ENCODE measurements at places on chromosomes 2 and 18.

GRCh38 chr2:142954493-142954892, 77.0 kb downstream of the KYNU start:
- no peak for DNase-seq

DNA sequence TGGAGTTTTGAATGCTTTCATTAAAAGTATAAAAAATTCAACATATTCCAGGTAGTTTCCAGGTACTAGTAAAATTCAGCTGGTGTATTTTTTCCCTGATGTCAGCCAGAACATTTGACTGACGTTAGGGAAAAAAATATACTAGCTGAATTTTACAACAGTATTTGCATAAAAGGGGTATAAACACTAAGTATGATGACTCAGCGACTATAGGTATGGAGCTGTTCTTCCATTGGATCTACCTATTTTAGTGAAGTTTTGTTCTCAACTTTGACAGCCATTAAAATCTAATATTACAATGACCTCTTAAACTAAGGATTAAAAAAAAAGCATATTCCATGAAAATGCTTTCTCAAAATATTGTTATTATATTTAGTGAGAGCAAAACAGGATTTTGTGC, 155.9 kb downstream of the FSHR start:
- DNase-seq: no peak

GRCh38 chr2:47373747-47374146, 29.2 kb upstream of the MSH2 start:
- DNase-seq: no peak

DNA sequence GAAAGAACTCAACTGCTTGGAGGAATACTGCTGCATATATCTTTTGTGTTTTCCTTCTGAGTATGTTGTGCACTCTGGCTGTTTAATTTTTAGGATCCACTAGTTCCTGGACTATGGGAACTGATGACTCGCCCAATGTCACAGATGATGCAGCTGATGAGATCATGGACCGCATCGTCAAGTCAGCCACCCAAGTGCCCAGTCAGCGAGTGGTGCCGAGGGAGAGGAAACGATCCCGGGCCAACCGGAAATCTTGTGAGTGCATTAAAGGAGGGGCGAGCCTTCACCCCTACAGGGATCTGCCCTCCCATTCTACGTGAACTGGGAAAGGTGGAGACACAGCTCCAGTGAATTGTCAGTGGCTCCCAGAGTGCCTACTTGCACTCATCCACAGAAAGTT, 59.6 kb downstream of the TPGS2 start:
- DNase-seq: no peak

GRCh38 chr2:31227110-31227509, 6.8 kb upstream of the EHD3 start:
- no peak for DNase-seq

- DNase-seq: no peak
These were observed 124.1 kb downstream of the ANKRD30BL start for GRCh38 chr2:132037527-132038178.

GRCh38 chr2:136133586-136133985, 15.6 kb upstream of the CXCR4 start:
- no peak for DNase-seq

GRCh38 chr2:36582538-36582937, 15.4 kb downstream of the FEZ2 start:
- DNase-seq: no peak

GRCh38 chr2:165406173-165406572, 63.3 kb upstream of the CSRNP3 start:
- DNase-seq: no peak

GRCh38 chr2:79901161-79901560, 388.3 kb downstream of the CTNNA2 start:
- no peak for DNase-seq

- DNase-seq: peak; percentile 16
These were observed 143.4 kb downstream of the UBE2E3 start for GRCh38 chr2:181123798-181124231.

- no peak for DNase-seq
These were observed 21.4 kb downstream of the HJURP start for GRCh38 chr2:233832869-233833311.

GRCh38 chr2:239949537-239949936, 75.6 kb downstream of the NDUFA10 start:
- no peak for DNase-seq

DNA sequence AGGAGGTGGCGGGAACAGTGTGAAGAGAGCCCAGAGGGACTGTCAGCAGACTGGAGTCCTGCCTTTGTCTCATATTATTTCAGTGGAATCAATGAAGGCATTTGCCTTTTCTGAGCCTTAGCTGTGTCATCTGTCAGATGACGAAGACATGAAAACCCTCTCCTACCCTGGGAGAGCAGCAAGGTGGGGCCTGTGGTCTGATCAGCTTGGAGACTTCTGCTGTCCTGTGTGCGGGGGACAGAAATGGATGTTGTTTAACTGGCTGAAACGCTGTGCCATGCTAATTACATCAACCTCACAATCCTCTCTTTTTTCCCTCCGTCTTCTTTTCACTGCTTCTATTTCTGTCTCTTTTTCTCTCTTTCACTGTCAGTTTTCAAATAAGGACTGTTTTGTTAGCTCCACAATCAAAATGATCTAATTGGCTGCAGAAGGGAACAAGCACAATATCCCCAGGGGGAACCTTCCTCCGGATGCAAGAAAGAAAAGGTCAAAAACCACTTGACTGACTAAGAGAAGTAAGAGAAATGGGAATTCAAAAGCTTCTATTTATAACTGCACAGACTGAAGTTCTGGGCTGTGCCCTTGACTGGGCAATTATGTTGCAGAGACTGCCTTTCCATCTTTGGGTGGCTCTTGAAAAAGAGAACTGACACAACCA, 340.1 kb downstream of the CLIP4 start:
- no peak for DNase-seq

DNA sequence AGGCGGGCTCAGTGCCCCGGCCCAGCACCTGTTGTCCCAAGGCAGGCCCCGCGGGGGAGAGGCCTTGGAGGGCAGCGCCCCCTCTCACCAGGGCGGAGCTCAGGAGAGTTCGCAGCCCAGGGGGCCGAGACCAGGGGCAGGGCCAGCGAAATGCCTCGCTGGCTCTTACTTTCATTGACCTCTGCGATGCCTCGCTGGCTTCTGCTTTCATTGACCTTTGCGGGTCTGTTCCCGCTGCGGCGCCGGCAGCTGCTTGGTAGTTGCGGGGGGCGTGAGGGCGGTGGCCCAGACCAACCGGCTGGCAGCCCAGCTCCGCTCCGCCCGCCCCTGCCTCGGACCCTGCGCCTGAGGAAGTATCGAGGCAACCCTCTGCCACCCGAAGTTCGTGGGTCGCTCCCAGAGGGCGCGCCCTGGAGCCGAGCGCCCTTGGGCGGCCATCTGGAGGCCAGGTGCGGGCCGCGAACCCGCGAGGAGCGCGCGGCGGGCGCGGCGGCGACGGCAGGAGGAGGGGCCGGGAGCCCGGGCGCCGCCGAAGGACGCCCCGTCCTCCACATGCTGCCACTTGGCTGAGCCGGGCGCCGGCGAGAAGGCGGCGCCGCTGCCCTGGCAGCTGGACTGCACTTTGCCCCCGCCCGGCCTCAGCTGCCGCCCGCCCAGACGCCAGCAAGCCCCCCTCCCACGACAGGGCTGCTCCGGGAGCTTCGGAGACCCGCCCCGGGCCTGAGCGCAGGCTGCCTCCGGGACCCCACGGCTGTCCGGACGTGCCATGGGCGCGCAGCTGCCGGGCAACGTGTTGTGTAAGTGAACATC, 118.0 kb upstream of the MSTN start:
- no peak for DNase-seq

GRCh38 chr2:189819297-189819704, 35.1 kb downstream of the PMS1 start:
- DNase-seq: no peak

- DNase-seq: no peak
These were observed 52.1 kb downstream of the NCK2 start for GRCh38 chr2:105796791-105797190.

DNA sequence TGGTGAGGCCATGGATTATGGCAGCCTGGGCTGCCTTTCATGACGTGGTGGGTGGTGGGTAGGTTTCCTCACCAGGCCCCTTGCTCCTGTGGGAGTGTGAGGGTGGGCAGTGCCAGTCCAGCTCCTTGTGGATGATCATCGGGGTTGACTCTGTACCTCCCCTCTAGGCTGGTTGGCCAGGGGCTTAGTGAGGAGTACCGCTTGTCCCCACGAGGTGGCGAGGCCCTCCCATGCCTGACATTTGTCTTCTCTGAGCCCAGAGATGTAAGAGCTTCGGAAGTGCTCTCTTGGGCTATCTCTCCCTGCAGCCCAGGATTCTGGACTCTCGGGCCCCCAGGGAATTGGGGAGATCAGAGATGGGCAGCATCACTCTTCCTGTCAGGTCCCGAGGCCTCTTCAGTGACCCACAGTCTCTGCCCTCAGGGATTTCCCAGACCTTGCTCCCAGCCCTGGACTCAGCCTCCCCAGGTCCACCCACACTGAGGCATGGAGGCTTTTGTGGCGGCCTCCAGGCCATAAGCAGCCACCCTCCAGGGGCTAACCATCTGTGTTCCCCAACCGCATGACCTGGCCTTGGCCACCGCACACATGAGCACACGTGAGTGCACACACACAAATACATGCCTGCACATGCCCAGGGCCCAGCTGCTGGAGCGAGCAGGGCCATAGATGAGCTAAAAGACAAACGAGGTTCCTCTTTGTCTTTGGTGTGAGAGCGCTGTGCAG, 6.5 kb downstream of the SPR start:
- DNase-seq: no peak

DNA sequence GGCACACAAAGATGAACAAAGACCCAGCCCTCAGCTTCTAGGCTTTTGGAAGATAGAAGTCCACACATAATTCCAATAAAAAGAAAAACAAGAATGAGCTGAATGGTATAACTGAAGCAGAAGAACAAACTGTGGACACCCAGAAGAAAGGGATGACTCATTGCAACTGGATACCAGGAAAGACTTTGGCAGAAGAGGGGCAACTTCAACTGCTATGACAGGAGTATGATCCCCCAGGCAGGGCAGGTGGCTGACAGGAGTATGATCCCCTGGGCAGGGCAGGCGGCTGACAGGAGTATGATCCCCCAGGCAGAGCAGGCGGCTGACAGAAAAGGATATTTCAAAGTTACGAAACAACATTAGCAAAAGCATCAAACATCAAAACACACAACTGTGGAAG, 21.6 kb downstream of the PID1 start:
- DNase-seq: no peak

GRCh38 chr2:200603972-200604371, 18.2 kb downstream of the AOX1 start:
- no peak for DNase-seq

GRCh38 chr2:65199891-65200290, 27.7 kb upstream of the ACTR2 start:
- no peak for DNase-seq

DNA sequence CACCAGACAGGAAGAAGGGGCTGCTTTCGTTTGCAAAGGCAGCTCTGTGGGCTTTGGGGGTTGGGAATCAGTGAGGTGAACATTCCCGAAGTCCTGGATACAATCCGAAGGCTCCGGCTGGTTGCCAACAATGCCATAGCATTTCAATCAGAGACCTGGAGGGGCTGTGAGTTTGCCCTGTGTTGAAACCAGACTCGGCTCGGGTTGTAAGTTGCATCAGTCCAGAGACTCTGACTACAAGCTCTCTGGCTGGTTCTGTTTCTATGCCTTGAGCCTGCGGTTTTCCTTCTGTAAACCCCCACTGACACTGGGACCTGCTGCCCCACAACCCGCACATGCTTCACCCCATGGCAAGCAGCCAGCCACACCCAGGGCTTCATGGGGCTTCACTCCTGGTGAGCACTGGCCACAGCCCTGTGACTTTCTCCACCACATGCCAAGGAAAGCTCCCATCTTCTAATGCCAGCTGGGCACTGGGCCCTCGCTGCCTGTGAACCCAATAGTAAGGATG, 85.7 kb upstream of the ODC1 start:
- DNase-seq: no peak

- DNase-seq: no peak
These were observed 25.9 kb upstream of the LCLAT1 start for GRCh38 chr2:30421026-30421603.

GRCh38 chr2:95352310-95353054, 50.0 kb upstream of the FAHD2A start:
- no peak for DNase-seq

GRCh38 chr2:11007331-11008264, 95.9 kb downstream of the KCNF1 start:
- no peak for DNase-seq

GRCh38 chr2:232353660-232354059, 24.9 kb upstream of the ALPP start:
- no peak for DNase-seq

DNA sequence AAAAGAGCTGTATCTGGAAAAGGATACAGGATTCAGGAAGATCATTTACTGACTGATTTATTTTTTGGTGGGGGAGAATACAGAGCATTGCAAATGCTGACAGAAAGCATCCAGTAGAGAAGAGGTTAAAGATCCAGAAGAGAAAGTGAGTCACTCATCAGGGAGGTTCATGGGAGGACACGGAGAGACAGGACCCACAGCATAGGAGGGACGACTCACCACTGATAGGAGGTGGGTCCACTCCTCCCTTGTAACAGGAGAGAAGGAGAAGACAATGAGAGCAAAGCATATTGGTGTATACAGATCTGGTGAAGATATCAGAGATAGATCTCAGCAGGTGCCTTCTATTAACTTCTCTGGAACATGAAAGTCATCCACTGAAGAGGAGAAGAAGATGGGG, 142.4 kb upstream of the AQP4 start:
- DNase-seq: no peak

- peak; percentile 7 for DNase-seq
These were observed 20.6 kb downstream of the RPL37A start for GRCh38 chr2:216519154-216519762.

- DNase-seq: no peak
These were observed 267.8 kb upstream of the NCKAP5 start for GRCh38 chr2:133835821-133836619.

- DNase-seq: no peak
These were observed 128.0 kb upstream of the MSH6 start for GRCh38 chr2:47654790-47655562.

DNA sequence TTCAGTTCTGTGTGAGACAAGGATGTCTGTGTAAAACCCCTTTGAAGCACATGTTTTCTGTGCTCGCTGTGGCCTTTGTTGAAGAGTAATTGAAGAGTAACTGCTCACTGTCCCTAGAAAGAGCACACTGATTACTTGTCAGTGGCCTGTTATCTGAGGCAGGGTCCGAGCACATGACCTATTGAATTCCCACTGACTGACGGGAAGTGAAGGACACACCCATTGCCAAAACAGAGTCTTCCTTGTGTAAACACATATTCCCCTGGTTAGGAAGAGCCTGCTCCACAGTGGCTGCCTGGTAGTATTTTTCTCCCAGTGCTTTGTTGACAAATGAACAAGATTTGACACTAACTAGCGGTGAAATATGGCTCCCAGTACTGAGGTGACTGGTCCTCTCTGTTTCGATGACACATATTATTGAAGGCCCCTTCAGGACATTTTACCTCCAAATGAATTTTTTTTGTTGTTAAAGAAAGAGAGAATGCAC, 148.5 kb upstream of the GYPC start:
- DNase-seq: no peak

- DNase-seq: no peak
These were observed 461.5 kb downstream of the IRS1 start for GRCh38 chr2:226337941-226338600.

All from stimulated activated CD8-positive, alpha-beta memory T cell treated with anti-CD3 and anti-CD28 coated beads, Interleukin-4, amount 100 ng/mL, for 1 hour (primary cell).